DND-41 (cell line): ENCODE measurements at places on chromosomes 7 and 10.

- no peak for DNase-seq
Observed at GRCh38 chr7:121360564-121360963, 31.8 kb downstream of the WNT16 start.

DNA sequence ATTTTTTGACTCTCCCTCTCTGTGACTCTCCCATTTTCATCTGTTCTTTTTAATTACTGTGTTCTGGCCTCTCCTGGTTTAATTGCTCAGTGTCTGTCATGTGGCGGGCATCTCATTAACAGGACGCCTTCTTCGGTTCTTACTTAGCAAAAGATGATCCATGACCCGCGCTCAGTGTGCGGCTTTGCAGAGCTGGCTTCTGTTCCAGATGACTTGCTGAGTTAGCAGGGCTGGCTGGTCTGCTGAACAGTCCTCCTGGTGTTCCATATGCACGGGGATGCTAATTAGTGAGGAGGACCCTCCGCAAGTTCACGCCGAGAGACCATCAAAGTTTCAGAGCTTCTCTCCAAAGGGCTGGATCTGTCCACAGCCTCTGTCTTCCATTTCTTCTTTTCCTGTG is 258.6 kb upstream of the MKI67 start:
- no peak for DNase-seq

DNA sequence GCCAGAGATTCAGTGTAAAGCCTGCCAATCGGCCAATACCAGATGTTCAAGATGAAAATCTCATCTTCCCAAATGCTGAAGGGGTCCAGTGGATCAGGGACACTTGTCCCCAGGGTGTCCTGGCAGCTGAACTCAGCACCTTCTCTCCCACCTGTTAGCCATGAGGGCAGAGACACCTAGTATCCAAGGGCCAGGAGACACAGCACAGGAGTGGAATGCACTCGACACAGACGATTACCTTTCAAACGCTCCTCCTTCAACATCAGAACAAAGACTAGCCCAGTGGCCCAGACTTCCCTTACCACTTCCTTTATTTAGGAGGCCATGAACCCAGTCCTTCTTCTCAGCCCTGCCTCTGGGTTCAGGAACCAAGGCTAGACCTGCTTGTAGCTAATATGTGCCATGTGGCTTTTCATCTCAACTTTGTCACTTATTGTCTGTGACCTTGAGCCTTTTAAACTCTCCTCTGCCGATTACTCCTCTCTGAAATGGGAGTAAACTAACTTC is 180.3 kb upstream of the PLXNA4 start:
- DNase-seq: no peak

- DNase-seq: peak; percentile 78
Observed at GRCh38 chr10:101214446-101215396, 14.5 kb downstream of the LBX1 start.

- DNase-seq: no peak
Observed at GRCh38 chr10:102243309-102243708, 2.0 kb upstream of the PITX3 start.

DNA sequence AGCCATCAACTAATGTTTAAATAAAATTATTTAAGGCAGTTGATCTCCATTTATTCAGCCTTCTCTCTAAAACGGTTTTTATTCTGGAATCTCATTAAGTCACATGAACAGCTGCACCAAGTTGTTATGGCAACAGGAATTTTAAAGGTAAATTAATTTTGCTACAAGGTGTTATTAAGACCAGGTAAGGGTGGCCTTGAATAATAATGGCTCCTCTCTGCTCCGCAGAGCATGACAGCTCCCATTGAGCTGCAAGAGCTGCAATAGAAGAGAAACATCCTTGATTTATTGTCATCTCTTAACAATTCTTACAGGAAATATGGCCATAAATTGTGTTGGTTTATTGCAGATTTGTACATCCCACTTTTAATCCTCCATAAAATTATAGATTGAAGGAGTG is 165.8 kb downstream of the KLF6 start:
- no peak for DNase-seq

DNA sequence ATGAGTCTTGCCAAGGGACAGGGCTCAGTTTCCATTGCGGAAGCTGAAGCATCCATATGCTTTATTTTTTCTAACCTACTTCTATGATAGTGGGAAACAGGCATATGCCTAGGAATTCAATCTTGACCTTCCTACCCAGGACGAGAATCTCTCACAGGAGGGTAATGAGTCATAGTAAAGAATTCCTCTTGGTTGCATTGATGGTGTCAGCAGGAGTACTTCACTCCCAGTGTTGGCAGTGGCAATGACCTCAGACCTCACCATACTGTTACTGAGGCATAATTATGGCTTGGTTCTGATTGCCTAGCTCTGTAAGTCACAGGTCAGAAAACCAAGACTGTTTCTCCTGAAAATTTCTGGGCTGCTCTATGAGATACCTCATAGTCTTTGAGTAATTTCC is 552.9 kb downstream of the ARL4A start:
- no peak for DNase-seq

DNA sequence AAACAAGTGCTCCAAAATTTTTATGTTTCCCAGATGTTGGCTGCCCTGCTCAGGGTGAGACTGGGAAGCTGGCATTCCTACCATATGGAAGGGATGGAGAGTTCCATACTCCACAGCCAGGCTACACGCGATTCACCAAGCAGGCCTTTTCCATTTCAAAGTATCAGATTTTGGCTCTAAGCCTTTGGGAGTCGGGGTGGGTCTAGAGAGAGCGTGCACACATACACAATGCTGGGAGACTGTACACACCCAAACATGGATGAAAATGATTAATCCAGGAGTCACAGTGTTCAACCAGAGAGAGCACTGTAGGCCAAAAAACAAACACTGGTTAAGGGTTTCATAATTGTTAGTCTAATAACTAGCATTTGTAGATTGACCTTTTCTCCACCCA is 295.0 kb downstream of the BICC1 start:
- DNase-seq: no peak

- DNase-seq: no peak
Observed at GRCh38 chr7:21542891-21543527, at the start of gene DNAH11. TSS of gene DNAH11 (plus strand) at chr7:21543039. CDS start at chr7:21543246, 207 bp downstream.

- peak; percentile 97 for DNase-seq
Observed at GRCh38 chr10:72297281-72297804, 23.6 kb downstream of the DDIT4 start.

DNA sequence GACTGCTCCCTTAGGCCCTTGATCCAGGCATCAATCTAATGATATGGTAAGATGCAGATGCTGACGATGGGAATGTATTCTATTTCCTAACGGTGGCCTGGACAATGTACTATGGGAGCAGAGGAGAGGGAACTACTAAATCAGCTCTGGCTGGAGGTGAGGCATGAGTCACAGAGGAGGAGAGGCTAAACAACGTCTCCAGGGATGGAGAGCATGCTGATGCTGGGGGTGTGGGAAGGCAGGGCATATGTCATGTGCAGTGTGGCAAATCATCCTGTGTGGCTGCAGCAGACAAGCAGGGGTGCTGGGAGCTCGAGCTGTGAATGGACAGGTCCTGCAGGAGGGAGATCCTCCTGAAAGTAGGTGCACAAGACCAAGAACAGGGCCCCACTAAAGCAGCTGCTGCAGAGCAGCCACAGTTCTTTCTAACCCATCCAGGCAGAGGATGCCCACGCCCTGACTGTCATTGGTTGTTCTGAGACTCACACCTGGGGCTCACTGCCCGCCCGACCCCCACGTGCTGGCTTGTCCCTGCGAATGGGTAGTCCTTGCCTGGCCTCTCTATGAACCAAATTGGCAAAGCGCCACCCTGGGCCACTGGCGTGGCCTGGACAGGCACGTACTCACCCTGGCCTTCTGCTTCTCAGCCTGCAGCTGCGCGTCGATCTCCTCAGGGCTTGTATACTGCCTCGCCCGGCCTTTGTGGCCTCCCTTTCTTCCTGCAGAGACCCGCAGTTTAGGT is 4.0 kb downstream of the PDAP1 start:
- DNase-seq: no peak

- no peak for DNase-seq
Observed at GRCh38 chr7:106597751-106598546, 63.0 kb downstream of the CCDC71L start.

GRCh38 chr7:72058579-72058978 is 353.6 kb downstream of the CALN1 start:
- no peak for DNase-seq

DNA sequence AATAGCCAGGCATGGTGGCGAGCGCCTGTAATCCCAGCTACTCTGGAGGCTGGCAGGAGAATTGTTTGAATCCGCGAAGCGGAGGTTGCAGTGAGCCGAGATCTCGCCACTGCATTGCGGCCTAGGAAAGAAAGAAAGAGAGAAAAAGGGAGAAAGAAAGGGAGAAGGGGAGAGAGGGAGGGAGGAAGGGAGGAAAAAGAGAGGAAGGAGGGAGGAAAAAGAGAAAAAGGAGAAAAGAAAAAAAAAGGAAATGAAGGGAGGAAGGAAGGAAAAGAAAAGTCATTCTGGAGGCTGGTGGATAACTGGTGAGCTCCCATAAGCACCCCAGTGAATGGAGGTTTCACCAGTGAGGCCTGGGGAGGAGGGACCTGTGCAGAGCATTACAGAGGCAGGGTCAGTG is 7.6 kb upstream of the OGDHL start:
- no peak for DNase-seq

DNA sequence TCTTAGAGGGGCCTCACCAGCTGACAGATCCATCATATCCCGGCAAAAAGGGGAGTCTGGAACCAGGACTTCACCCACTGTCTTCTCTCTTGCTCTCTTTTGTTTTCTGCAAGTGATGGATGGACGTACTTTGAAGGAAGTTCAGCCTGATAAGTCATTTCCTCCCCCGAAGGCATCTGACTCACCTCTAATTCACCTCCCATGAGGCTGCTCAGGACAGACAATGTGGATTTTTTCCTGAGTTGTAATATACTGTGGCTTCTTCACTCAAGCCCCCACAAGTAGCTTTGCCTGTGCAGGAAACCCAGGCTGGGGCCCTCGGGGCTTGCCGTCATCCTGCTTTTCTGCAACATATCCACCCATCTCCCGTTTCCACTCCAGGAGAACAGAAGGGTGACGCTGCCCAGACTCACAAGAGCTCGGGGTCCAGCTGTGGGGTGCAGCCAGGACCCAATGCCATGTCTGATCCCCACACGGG is 70.4 kb downstream of the ASB13 start:
- no peak for DNase-seq

DNA sequence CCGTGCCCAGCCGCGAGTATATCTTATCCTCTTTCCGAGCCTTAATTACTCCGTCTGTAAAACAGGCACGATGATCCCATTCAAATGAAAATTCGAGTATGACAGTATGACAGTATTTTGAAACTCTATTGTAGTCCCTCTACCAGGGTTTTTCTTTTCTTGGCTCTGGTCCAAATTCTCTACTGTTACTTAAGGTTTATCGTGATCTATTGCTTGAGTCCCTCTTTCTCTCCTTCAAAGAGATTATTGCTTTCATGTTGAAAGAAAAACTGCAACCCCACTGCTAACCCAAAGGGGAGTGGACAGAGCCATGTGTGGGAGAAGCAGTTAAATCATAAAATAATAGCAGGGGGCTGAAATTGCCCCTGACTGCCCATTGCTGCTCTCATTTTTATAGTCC is 1156.6 kb upstream of the AUTS2 start:
- DNase-seq: no peak

DNA sequence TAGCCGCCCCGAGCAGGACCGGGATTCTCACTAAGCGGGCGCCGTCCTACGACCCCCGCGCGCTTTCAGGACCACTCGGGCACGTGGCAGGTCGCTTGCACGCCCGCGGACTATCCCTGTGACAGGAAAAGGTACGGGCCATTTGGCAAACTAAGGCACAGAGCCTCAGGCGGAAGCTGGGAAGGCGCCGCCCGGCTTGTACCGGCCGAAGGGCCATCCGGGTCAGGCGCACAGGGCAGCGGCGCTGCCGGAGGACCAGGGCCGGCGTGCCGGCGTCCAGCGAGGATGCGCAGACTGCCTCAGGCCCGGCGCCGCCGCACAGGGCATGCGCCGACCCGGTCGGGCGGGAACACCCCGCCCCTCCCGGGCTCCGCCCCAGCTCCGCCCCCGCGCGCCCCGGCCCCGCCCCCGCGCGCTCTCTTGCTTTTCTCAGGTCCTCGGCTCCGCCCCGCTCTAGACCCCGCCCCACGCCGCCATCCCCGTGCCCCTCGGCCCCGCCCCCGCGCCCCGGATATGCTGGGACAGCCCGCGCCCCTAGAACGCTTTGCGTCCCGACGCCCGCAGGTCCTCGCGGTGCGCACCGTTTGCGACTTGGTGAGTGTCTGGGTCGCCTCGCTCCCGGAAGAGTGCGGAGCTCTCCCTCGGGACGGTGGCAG is at the start of gene MGMT:
TSS of gene MGMT (plus strand) at position 539 of the 656 bp plus-strand sequence.
- peak; percentile 98 for DNase-seq

- DNase-seq: no peak
Observed at GRCh38 chr7:124652237-124652636, 113.4 kb downstream of the GPR37 start.

DNA sequence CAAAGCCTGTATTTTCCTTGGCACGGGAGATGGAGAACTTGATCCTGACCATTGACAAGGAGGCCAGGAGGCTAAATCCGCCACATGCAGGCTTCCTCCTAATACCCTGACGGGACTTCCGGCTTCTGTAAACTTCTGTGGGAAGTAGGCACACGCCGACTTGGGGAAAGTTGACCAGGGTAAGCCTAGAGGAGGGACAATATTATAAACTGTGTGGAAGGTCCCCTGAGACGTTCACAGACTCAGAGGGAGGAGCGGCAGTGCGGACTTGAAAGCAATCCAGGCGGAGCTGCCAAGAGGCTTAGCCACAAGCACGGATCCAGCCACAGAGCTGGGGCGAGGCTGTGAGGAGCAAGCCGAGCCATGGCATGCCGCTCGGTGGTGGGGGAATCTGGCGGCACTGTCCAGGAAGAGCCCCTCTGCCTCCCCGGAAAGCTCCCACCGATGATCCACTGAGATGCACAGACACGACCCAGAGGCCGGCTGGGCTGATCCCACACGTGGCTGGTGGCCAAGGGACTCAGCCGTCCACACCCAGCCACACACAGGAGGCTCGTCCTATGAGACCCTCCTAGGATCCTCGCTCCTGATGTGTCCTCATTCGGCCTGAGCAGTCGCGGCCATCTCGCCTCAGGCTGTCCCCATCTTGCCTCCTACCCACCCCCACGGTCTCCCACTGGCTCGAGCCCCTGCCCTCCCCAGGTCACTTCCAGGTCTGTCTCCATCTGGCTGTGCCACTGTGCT is 40.0 kb upstream of the INSIG1 start:
- no peak for DNase-seq

- DNase-seq: no peak
Observed at GRCh38 chr10:44172883-44173607, 211.9 kb downstream of the CXCL12 start.

GRCh38 chr7:137328373-137329120 is 15.0 kb downstream of the PTN start:
- DNase-seq: no peak

DNA sequence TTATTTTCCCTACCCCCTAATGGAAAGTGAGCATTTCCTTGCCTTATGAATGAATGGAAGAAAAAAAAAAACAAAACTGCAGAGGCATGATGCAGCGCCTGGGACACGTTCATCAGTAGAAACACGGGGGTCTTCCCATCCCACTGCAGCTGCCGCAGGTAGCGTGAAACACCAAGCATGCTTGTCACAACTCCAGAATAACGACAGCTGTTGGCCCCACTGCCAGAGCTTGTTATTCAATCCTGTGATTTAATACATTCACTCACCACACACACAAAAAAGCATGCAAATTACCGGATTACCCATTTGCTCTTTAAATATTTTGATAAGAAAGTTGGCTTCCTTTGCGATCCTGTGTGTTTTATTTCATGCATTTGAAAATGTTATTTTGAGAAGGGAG is 48.4 kb upstream of the GNA12 start:
- DNase-seq: no peak
